ENCODE measurements at places on chromosomes 5 and 9.

- DNase-seq, result no peak
Observed at GRCh38 chr5:114935490-114935889, 234.2 kb downstream of the TRIM36 start.

DNA sequence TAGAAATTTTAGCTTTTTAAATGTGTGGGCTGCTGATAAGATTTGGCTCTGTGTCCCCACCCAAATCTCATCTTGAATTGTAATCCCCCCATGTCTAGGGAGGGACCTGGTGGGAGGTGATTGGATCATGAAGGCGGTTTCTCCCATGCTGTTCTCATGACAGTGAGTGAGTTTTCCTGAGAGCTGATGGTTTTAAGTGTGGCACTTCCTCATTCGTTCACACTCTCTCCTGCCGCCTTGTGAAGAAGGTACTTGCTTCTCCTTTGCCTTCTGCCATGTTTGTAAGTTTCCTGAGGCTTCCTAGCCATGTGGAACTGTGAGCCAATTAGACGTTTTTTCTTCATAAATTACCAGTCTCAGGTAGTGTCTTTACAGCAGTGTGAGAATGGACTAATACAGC, 127.8 kb upstream of the MVB12B start:
- DNase-seq, result no peak

DNA sequence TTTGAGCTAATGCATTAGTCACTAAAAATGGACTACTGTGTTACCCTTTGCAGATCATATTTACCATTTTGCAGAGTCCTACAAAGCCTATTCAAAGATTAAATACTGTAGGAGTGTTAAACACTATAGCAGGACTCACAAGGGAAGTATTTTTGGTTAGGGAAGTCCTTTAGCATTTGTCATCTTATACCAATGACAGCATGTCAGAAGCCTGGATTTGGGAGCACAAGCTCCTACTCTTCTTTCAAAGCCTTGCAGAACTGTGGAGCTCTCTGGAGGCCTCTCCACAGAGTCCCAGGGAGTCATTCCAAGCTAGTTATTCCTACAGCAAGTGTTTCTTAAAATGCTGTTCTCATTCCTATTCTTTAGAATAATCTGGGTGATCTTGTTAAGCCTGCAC, 288.8 kb downstream of the PIK3R1 start:
- peak; percentile 77 for DNase-seq

DNA sequence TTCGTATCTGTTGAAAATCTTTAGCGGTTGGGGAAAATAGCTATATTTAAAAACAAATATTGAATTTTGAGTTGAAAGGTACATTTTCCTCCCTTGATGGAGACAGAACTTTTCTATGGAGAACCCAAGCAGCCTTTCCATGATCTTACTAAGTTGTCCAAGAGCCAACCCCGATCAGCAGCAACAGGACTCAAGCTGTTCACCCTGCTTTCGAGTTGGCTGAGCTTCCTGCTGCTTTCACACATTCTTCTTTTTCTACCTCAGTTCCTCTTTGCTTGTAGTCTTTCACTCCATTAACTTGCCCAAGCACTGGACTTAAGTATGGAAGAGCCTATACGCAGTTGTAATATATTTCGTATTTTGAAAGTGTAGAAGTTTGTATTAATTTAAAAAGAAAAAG, 59.4 kb downstream of the IL6ST start:
- no peak for DNase-seq

DNA sequence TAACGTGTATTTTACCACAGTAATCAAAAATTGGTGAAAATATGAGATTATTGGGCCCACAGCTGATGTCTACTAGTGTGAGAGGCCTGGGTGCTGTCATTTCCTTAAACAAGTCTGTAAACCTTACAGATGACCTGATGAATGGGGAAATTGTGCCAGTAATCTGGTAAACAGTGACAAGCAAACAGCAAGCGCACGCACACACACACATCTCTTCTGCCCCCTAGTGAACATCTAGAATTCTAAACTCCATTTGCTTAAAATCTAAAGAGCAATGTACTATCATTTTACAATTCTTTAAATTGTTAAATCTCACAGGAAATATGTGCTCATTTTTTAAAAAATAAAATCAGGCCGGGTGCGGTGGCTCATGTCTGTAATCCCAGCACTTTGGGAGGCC, 7.5 kb upstream of the RAPGEF1 start:
- peak; percentile 56 for DNase-seq

GRCh38 chr5:81779125-81779915, 28.4 kb upstream of the SSBP2 start:
- DNase-seq, result peak; percentile 35

- no peak for DNase-seq
Observed at GRCh38 chr5:1965925-1966324, 83.2 kb upstream of the IRX4 start.

DNA sequence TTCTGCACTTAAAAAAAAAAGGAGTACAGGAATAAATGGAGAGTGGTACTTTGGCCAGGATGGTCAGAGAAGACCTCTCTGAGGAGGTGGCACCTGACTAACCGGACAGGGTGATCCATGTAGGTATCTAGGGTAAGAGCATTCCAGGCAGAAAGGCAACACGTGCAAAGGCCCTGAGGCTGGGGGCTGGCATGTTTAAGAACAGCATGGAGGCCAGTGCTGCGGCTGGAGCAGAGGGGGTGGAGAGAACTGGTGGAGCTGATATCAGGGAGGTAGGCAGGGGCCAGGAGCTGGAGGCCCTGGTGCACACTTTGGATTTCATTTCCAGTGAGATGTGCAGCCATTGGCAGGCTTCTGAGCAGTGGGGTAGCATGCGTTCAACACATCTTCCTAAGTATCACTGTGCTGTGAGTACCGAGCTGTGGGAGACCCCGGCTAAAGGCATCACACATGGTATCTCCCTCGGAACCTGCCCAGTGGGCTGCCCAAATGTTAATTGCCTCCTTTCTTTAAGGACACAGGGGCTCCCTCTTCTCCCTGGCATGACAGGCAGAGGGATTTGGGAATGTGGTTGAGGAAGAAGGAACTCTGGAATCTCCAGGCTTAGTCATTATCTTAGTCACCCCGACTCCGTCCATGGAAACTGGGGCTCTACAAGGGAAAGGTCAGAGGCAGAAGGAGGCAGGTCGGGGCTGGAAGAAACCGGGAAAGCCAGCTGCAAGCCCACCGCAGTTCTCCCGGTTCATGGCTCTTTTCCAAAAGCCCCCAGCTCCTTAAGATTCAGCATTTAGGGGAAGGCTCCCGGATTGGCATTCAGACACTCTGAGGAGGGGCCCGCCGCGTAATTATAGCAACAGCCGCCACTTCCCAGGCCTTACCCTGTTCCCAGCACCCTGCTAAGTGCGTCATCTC, 18.6 kb downstream of the SLC6A7 start:
- DNase-seq, result peak; percentile 63

DNA sequence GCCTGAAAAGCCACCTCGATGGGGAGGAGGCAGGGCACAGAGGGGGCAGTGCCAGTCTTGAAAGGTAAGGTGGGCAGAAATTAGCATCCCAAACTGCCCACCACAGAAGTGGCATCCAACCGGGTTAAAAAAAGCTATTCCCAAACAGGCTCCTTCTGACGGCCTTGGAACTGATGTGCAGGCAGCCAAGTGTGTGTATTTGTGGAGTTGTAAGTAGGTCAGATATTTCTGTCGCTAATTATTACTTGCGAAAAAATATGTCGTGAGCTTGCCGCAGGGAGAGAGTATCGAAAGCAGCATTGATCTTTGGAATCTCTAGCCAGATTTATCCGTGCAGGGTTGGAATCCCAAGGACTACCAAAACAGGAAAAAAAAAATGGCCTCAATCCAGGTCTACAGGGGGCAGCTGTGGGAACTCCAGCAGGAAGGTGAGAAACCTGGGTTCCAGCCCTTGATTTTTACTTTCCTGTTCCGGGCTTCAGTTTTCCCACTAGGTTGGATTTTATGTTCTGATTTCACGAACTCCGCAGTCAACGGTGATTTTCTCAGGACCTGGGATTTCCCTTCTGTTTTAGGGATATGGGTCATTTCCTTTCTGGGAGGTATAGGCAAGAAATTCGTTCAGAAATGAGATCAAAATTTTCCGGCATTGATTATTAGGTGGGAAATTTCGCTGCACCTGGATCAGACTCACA, 200.8 kb downstream of the RGS3 start:
- no peak for DNase-seq

GRCh38 chr9:3922846-3923245, 377.0 kb downstream of the GLIS3 start:
- DNase-seq, result no peak

GRCh38 chr9:115208501-115208900, 90.5 kb upstream of the TNC start:
- DNase-seq, result peak; percentile 81

DNA sequence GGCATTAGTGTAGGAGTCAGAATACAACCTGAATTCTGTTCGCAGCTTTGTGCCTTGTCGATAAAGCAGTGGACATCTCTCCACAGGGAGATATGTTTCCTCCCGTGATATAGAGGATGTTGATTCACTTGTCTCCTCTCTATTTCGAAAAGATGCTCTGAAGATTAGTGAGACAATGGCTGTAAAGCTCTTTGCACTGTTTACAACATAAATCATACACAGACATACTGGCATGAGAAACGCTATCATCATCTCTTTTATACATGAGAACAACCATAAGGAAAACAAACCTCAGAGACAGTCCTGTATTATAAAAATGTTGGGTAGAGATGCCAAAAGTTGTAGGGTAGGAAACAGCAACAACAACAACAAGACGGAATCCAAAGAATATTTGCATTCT, 507.4 kb downstream of the RAB3C start:
- no peak for DNase-seq

GRCh38 chr5:172276214-172276613, 7.3 kb downstream of the UBTD2 start:
- DNase-seq, result no peak

DNA sequence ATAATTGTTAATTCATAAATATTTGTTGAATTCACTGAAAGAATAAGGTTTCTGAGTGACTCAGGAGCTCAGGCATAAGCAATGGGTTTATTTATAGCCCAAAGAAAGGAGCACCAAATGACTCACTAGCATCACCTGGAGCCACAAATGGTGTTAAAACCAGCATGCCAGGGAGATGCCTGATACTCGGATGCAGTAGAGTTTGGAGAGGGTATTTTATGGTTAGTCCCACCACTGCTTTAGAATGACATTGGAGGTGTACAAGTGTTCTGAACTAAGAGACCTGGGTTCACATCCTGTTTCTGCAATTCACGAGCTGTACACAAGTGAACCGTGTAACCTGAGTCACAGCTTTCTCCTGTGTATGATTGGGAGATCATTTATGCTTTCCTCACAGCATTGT, 25.2 kb downstream of the CCL28 start:
- no peak for DNase-seq

DNA sequence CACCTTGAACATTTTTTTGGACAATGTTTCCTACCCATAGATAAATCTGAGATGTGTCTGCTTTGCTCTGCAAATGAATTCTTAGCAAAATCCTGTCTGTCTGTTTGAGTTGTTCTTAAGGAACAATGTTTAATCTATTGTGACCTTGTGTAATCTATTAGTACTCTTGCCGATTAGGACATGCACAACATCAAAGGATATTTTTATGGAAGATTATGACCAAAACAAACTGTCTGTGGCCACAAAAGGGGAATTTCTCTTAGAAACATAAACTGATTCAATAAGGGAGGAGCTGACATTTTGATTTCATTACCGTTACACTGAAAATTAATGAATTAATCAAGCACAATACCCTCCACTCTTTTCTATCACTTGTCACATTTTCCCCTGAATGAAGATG, 323.0 kb upstream of the PRR16 start:
- no peak for DNase-seq

- DNase-seq, result peak; percentile 76
Observed at GRCh38 chr5:118687661-118688621, 300.4 kb downstream of the DTWD2 start.

- peak; percentile 92 for DNase-seq
Observed at GRCh38 chr5:96657068-96657467, 5.1 kb upstream of the CAST start.

- DNase-seq, result peak; percentile 48
Observed at GRCh38 chr5:43729846-43730478, 127.0 kb downstream of the NNT start.

- peak; percentile 85 for DNase-seq
Observed at GRCh38 chr5:32869216-32869615, 158.1 kb downstream of the NPR3 start.

DNA sequence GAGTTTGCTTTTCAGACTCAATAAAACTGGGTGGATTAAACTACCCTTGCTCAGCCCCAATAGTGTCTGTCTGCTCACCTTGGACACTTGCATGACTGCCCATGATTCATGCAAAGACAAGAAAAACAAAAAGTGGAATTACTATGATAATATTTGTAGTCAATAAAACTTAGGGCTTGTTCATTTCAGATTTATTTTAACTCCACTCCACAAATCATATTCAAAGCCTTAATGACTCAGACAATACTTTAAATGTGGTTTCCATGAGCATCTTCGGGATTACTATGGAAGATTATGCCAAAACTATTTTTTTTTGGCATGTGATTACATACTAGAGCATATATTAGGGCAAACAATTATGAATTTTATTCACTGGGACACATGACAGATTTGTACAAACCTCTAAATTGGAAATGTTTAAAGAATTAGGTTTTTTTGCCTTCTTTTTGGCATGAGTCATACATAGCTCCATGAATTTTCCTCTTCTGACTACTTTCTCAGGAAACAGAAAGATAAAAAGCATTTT, 468.9 kb downstream of the ACTL7B start:
- DNase-seq, result peak; percentile 93

GRCh38 chr5:82754036-82754746, 323.0 kb downstream of the TMEM167A start:
- no peak for DNase-seq

DNA sequence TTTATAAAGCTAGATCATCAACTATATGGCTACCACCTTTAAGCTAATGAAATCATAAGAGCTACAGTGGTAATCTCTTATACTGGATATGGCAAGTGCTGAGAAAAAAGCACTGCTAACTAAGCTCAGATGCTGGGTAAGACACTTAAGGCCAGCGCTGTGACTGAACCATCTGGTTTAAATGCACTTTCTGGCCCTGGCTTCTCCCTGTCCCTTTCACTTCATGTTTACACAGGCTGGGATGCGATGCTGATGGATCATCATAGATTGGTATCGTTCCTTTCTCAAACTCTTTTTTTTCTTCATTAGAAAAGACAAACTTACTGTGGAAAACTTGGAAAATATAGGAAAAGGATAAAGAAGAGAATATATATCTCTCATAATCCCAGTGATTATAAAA, 52.3 kb downstream of the KIF24 start:
- DNase-seq, result no peak

DNA sequence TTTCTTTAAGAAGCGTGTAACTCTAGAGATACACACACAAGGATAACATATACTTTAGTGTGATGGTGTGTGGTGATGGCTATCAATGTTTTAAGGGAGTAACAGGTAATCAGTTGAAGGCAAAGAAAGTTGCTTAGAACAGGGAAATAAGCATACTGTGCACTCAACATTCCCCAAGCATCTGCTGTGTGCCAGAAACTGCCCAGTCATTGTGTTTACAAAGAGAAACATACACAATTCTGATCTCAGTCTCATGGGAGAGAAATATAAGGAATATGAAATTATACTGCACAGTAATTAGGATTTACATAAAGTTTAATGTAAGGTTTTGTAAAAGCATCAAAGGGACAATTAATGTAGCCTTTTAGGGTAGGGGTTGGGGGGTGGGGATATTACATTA, 224.1 kb upstream of the TYRP1 start:
- DNase-seq, result no peak

GRCh38 chr5:107285772-107286171, 385.0 kb downstream of the EFNA5 start:
- no peak for DNase-seq
